HEK293T (cell line): ENCODE measurements at places on chromosomes 2 and 18.

DNA sequence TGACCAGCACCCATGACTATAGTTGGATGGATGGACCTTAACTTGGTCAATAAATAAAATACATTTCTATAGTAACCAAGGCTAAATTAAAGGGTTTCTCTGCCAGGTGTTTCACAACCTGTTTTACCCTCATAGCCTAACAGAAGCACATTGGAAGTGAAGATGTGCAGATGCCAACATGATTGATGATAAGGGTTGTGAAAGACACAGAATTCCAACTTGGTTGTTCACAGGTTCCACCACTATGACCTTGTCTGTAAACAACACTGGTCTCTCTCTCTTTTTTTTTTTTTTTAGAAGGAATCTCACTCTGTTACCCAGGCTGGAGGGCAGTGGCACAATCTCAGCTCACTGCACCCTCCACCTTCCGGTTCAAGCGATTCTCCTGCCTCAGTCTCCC, 37.5 kb upstream of the PTH2R start:
- no peak for DNase-seq

DNA sequence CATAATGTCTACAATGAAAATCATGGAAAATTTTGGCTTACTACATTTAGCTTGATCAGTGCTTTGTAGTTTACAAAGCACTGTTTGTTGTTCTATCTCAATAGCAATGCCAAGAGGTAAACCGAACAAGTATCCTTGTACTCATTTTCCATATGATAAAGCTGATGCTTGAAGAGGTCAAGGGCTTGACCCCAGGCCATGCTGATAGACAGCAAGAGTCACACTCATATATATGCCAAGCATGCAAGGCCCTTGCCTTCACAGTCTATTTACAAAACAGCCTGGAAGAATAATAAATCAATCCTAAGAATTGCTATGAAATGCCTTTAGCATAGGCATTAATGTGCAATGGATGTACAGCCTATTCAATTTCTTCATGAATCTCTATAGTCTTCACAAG, 71.8 kb downstream of the SLC8A1 start:
- DNase-seq = no peak

DNA sequence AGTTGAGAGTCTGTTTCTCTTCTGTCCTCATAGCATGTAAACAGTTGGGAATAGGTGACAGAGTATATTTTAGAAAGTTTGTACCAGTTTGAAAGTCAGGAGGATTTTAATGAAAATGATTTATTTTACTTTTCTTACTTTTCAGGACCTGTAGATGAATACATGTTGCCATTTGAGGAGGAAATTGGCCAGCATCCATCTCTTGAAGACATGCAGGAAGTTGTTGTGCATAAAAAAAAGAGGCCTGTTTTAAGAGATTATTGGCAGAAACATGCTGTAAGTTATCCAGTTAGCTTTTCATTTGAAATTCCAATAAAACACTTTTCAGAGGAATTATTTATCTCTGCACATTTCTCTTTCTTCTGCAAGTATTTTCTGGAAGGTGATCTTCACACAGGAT, 81.1 kb downstream of the ACVR2A start:
- no peak for DNase-seq

GRCh38 chr2:30978044-30978443, 160.2 kb downstream of the GALNT14 start:
- no peak for DNase-seq

- no peak for DNase-seq
Observed at GRCh38 chr18:34280653-34281052, 55.9 kb upstream of the NOL4 start.

DNA sequence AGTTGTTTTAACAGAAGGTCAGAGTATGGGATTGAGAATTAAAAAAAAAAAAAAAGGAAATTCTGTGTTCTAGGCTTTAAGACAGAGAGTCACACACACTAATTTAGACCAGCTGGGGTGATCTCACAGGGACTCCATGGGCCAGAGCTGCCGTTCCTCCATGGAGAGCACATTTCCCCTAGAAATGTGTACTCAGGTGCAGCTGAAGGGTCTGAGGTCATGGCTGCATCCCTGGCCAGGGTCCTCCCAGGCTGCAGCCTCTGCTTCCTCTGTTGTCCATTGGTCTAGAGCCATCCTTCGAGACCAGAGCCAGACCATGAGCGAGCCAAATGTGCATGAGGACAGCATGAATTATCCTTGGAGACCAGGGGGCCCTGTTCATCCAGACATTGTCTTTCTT, 190.1 kb upstream of the TNP1 start:
- no peak for DNase-seq

DNA sequence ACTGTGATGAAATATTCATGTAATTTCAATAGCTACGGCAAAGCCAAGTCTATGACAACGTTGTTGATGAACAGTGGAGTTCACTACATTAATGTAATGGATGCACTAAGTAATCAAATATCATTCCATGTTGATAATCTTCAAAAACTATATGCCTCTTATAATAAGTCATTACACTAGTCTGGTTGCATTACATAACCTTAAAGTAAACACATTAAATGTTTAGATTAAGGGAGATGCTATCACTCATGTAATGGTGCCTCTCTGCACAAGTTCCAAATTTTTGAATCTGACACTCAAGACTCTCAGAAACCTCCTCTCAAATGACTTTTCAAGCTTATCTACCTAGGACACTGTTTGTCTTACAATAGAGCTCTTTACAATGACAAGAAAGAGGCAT, 35.4 kb downstream of the PIEZO2 start:
- DNase-seq = no peak

DNA sequence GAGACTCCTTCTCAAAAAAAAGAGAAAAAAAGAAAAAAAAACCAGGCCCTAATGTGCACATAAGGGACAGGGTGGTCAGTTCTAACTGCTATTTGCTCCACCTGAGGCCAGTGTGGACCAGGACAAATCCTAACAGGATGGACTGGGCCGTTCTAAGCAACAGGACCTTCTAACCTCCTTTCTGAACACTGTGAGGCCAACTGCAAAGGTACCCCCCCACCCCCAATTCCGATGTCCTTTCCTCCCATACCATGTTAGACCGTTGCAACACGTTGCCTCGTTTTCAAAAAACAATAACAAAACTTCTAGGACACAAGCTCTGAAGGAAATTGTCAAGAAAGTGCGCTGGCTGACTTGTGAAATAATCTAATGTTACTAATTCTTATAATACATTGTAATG, 1.2 kb downstream of the THAP4 start:
- no peak for DNase-seq

GRCh38 chr2:7102826-7103225, 185.6 kb downstream of the RNF144A start:
- DNase-seq = no peak

GRCh38 chr2:85019121-85019520, 48.2 kb downstream of the KCMF1 start:
- DNase-seq = no peak
